ENCODE measurements at places on chromosomes 11 and 22.

DNA sequence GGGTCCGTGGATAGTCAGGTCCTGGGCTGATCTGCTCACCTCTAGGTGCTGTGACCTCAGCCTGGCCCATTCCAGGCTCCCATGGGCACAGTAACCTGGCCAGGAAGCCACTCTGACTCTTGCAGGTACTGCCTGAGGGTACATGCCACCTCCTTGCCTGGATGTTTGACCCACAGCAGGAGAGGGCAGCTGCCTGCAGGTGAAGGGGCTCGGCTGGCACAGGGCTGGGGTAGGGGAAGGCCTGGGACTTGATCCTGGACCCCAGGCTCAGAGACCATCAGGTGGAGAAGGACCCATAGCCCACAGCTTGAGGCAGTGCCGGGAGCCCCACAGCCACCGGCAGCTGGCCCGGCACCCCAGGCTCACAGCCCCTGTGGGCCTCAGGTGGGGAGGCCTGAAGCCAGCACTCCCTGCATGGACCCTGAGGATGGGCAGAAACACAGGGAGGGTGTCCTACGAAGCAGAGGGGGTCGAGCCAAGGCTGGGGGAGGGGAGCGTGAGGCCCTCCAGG lies 2.7 kb downstream of the LRRC56 start:
- no peak for DNase-seq

- DNase-seq = no peak
Measured at GRCh38 chr11:70711095-70711910, 313.0 kb downstream of the CTTN start.

GRCh38 chr11:15624701-15625100 lies 510.0 kb downstream of the INSC start:
- DNase-seq = no peak

GRCh38 chr11:370070-370941 lies 1.0 kb downstream of the B4GALNT4 start:
- no peak for DNase-seq

GRCh38 chr11:1665313-1665712 lies 31.7 kb upstream of the KRTAP5-6 start:
- DNase-seq = no peak

DNA sequence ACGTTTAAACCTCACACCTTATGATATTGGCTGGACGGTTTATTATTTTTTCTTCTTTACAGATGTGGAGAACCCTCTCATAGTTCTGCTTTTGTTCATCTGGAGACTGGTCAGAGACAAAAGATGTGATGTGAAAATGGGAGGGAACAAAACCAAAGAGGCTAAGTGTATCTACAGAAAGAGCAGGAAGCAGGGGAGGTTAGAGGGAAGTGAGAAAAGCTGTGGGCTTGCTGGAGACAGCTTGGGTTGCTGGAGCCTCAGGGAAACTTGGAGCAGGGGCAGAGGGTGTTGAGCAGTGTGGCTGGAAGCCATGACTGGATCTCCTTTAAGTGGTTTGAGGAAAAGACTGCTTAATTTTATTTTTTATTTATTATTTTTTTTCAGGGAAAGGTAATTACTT lies 79.0 kb upstream of the SNX19 start:
- DNase-seq = no peak

DNA sequence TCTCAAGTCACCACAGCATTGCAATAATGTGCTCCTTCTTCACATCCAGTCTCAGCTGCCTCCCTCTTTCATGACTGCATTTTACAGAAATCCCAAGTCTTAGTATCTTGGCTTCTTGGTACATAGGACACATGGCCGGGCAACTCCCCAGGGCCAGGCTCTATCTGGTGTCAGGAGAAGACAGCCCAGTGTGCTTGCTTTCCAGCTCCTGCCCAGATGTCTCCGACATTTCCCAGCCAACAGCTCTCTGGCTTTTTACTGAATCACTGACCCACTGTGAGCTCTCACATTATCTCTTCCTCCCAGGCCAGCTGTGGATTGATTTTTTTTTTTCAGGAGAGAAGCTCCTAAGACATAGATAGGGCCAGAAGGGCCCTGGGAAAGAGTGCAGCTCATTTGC lies 346.0 kb upstream of the C11orf87 start:
- DNase-seq = no peak

- DNase-seq = no peak
Measured at GRCh38 chr11:95088946-95089619, 563 bp upstream of the ENDOD1 start.

GRCh38 chr11:95895815-95896214 lies 28.1 kb downstream of the MTMR2 start:
- DNase-seq = no peak

GRCh38 chr11:32892355-32893092 lies at the start of gene QSER1:
TSS of gene QSER1 (plus strand) at chr11:32892811. CDS start at chr11:32893126, 315 bp downstream.
- DNase-seq = peak; percentile 61

GRCh38 chr11:119258983-119259382 lies 52.8 kb downstream of the CBL start:
- no peak for DNase-seq

GRCh38 chr11:60858731-60859464 lies 3.1 kb upstream of the PTGDR2 start:
- DNase-seq = no peak

GRCh38 chr11:36425561-36426081 lies 84.5 kb downstream of the TRAF6 start:
- no peak for DNase-seq

DNA sequence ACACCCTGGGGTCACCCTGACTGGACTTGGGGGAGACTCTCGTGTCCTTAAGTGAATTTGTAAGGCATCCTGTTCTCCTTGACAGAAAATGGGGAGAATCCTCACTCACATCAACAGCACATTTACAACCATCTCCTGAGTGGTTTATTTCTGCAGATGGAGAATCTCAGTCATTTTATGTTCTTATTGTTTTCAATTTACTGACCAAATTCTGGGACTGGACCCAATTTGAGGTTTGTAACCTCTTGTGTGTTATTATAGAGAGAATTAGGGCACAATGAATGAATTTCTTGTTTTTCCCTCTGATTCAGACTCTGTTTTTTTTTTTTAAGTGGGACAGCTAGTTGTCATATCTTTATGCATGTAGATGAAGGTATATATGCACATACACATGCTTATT lies 104.9 kb downstream of the ADAMTS15 start:
- DNase-seq = no peak

- DNase-seq = no peak
Measured at GRCh38 chr11:82559609-82560008, 174.1 kb downstream of the FAM181B start.

GRCh38 chr22:22893077-22893805 lies 5.6 kb downstream of the IGLL5 start:
- DNase-seq = no peak

DNA sequence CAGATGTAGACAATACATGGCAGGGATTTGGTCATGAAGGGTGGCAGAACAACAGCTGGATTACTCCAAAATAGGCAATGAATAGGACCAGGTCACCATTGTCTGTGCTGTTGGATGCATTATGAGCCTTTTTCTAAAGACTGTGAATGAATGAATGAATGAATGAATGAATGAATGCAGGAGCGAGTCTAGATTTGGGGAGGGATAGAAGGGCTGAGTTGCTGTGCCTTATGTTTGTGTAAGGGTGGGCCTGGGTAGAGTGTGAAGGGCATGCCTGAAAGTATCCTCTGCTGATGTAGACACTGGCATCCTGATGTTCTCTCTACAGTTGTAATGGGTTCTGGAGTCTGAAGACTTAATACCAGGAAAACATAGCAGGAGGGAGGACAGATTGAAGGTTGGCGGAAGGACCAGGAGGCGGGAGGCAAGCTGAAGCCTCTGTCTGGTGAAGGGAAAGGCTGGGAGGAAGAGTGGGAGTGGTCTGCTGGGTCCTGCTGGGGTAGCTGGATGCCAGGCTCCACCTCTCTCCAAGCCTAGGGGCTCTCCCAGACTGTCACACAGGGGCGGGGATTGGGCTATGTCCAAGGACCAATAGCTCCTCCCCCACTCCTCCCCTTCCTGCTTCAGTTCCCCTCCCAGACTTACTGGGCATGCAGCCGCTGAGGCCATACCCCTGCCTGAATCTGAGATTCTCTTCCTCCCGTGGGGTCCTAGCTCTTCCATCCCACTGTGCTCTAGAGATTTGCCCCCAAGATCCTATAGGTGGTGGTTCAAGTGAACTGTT lies 4.8 kb downstream of the TRIM3 start:
- peak; percentile 70 for DNase-seq

GRCh38 chr11:62547691-62548281 lies 1.2 kb upstream of the AHNAK start:
- DNase-seq = no peak

DNA sequence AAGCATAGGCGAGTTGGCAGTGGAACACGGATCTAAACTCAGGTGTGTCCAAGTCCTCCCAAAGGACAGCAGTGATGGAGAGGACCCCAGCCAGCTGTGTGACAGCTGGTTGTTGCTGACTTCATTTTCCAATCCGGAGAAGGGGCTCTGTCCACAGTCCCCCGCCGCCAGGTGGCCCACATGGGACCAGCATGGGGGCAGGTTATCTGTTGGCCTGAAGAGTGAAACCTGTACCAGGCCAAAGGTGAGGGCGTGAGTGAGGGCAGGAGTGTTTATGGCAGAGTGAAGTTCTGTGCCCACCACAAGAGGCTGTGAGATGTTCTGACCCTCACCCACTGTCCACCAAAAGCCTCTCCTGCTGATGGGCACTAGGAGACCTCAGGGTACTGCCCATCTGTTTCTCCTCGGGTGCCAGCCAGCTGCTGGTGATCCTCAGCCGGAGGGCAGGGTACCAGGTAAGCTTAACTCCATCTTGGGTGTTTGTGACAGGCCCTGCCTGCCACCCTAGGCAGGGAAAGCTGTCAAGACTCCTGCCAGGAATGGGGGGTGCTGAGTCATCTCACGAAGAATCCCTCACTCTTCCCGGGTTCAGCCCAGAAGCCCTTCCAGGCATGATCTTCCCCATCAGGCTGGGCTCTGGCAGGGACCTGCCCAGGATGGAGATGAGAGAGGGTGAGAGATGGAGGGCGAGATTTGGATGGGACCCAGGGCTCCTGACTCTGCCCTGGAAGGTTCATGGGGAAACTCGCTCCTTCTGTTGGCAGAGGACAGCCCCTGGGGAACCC lies 15.5 kb upstream of the TAB1 start:
- DNase-seq = no peak

DNA sequence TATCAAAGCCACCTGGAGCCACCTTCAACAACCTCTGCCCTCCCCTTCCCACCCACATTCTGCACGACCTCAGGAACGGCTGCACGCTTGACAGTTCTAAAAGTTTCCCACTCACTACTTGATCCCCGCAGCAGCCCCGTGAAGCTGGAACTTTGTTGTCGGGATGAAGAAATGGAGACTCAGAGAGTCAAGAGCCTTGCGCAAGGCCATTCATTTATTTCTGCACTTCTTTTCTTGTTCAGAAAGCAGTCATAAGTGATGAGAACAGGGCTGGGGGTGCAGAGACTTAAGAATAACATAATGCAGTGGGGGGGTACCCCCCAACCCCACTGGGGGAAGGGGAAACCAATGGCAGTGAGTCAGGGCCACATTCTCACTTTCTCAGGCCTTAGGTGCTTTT lies 2.2 kb upstream of the ZFTA start:
- DNase-seq = no peak

- no peak for DNase-seq
Measured at GRCh38 chr11:60991457-60991856, 20.0 kb downstream of the CD6 start.

- DNase-seq = no peak
Measured at GRCh38 chr11:47137476-47137875, 39.2 kb downstream of the ARFGAP2 start.

DNA sequence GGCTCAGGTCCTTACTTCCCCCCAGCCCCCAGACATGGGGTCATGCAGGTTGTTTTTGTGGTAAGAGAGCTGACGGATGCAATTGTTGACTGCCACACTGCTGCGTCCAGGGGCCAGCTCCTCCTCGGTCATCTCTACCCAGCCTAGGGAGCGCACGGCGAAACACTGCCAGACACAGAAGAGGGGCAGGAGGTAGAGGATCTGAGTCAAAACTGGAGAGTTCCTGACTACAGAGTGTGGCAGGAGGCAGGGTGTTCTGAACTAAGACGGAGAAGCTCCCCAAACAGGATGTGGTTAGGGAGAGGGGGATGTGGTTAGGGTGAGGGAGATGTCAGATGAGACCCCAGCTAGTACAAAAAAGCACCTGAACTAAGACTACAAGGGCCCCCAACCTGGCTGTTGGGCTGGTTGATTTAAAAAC lies 12.3 kb downstream of the SMPD1 start:
- no peak for DNase-seq

GRCh38 chr11:130487924-130488815 lies 39.7 kb downstream of the ADAMTS15 start:
- no peak for DNase-seq

DNA sequence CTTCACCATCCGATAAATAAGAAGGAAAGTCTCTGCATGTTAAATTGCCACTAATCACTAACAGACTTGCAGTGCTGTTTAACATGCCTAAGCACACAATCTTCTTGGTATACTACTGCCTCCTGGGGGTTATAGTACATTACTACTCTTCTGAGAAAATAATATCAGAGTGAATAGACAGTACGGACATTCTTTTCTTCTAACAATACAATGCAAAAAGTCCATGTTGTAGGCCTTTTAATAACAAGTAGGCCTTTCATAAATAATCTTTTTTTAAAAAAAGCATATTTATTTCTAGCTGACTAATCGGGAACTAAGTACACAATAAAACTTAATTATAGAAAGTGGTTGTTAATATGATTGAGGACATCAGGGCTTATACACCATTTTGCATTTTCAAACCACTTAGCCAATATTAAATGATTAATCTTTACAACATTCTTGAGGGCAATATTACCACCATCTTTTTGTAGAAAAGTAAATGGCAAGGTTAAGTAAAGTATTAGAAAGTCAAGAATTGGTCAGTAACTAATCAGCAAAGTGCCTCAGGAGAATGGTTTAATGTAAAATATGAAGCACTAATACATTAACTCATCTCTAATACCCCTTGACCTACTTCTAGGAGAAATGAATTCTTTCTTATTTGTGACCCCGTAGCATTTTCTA lies 84.7 kb downstream of the TTC28 start:
- DNase-seq = peak; percentile 85

GRCh38 chr11:116057000-116057399 lies 552.8 kb upstream of the CADM1 start:
- no peak for DNase-seq

GRCh38 chr11:21262992-21263391 lies 593.6 kb downstream of the NELL1 start:
- DNase-seq = no peak

GRCh38 chr11:19091366-19091765 lies 25.6 kb upstream of the ZDHHC13 start:
- DNase-seq = no peak
